ENCODE measurements at places on chromosomes 7 and 10.

- peak; percentile 63 for DNase-seq
Measured at GRCh38 chr7:2452074-2452507, 24.1 kb downstream of the GRIFIN start.

DNA sequence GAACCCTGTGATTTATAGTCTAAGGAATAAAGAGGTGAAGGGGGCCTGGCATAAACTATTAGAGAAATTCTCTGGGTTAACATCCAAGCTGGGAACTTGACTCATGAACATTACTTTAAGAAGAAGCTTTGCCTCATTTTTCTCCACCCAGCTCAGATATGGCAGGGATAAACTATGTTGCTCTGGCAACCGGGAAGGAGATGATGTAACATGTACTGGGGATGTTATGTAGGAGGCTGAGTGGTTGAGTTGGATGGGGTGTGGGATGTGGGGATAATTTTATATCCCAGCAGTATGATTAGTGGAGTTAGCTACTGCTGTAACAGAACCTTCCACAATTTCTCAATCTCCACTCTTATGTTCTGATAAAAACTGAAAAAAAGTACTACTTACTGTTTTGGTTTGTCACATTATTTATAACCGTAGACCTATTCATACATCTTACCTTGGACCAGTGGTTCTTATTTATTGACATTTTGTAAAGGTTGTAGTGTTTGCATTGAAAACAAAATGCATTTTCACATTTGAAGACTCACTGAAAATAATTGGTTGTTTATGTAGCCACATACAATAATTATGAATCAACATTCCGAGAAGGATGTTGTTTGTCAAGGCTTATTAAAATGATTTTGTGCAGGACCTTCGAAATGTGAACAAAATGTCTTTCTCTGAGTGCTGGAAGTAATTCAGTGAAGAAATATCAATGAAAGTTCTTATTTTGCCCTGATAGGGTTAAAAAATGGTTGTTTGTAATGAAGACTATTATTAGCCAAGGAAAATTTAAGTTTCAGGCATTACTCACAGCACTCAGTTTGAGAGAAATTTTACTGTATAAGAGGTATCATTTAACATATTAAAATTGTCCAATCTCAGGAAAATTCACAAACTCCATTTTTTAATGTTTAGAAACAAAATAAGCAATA is 1.3 kb downstream of the OR2F2 start:
- no peak for DNase-seq

DNA sequence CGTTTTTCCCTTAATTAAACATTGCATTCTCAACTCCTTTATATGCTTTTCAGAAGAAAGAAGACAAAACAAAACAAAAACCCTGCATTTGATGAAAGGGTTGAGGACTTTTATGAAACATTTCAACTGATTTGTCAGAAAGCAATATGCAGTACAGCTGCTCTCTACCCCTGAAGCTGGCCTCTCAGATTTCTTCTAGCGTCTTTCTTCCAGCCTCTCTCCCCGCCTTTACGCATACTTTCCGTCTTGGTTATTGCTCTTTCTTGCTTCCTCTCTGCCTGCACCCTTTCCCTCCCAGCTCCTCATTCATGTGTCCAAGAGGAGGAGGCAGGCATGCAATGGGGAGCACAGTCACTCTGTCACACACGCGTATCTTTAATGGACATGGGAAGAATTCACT is 91.0 kb upstream of the COL1A2 start:
- DNase-seq: no peak

- DNase-seq: peak; percentile 82
Measured at GRCh38 chr7:67625257-67625737, 628.7 kb downstream of the TYW1 start.

DNA sequence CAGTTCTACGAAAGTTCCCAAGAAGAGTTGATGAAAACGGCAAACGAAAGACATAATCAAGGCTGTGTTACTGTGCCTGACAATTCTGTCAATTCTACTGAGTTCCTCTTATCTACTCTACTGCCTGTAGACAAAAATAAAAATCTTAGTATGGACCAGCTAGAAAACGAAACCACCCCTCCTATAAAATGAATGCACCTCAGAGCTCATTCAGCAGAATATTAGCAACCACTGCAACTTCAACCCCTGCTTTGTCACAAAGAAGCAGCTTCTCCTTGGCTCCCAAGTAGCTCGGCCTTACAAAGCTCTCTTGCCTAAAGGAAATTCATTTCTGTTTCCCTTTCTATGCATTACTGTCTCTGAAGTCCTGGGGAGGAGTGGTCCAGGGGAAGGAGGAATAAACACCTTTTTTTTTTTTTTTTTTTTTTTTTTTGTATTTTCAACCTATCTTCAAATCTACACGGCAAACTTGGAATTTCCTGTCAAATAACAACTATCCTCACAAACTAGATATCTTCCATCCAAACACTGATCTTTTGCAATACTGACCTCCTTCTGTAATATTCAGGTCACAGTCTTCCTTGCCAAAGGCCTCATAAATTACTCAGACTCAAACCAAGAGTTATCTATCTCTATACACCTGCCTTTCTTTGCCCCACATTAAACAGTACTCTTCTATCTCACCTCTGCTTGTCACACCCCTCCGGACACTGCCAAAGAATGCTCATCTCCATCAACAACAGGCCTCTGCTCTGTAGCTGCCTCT is 74.3 kb downstream of the GLI3 start:
- DNase-seq: no peak

DNA sequence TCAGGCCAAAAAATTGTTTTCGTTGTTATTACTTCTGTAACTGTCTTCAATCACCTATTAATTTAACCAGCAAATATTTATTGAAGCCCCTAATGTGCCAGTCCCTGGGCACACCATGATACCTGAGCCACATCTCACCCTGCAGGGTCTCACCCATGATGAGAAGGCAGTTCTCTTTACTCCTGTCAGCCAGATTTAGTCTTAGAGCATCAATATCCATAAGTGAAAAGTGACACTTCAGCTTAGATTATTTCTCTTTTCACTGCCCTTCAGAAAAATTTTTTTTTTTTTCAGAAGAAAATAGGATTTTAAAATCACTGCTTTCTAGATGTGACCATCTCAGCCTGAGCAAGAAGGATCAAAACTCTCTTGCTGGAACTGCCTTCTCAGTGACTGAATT is 258.6 kb upstream of the NFE2L3 start:
- DNase-seq: no peak

DNA sequence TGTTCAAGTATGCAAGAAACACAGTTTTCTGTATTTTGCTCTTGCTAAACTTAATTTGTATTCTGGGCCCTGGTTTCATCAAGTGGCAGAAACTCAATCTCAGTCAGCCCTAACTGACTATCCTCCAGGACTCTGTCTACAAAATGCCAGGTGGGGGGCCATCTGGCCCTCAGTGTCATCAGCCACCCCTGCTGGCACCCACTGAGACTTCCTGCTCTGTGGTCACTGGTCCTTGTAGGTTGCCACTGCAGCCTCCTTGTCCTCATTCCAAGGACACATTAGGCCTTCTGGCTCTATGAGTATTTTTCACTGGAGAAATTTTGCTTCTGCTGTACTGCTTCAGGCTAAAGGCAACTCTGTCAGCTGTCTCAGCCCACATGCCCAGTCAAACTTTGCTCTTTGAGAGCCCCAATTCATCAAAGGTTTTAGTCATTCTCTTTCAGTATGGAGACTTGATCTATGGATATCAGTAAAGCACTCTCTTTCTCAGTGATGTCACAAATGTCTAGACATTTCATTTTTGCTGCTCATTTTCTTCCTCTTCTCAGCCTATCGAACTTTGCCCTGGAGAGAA is 163.6 kb downstream of the KCND2 start:
- no peak for DNase-seq
